Amniotic stem cell (primary cell): ENCODE measurements at places on chromosomes 3 and 15.

DNA sequence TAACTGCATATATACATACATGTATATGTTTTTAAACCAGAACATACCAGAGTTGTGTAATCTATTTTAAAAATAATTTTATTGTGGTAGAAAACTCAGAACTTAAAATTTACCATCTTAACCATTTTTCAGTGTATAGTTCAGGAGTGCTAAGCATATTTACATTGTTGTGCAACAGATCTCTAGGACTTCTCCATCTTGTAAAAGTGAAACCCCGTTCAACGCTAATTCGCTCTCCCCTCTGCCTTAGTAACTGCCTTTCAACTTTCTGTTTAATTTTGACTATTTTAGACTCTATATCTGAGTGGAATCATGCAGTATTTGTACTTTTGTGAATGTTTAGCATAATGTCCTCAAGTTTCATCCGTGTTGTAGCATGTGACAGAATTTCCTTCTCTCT lies 51.8 kb upstream of the SSR3 start:
- DNase-seq, result no peak

DNA sequence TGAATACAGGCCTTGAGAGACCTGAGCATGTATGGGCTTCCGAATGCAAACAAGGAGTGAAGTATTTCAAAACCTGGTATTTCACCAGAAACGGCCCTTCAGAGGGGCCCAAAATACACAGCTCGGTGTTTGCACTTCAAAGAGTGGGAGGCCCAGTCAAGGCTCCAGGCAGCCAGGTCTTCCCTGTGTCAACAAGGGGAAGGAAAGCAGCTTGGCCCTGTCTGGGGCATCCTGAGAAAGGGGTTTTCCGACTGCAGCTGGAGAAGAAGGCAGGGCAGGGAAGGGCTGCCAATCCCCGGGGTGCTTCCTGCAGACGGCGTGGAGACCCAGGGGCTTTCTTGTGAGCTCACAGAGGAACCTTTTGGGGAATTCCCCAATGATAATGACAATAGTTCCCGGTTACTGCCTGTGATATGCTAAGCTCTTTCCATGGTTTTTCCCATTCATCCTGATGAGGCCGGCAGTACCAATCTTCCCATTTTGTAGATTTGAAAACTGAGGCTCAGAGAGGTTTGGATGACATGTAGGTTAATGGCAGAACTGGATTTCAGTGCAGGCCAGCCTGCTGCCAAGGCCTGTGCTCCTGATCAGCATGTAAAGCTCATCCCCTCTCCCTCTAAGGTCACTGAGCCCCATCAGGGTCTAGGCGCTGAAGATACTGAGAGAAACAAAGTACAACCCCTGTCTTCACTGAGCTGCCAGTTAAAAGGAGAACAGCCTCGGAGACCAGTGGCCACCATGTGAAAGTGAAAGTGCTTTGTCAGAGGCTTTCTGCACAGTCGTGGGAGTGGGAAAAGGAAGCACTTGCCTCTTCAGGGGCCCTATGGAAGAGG lies 43.0 kb upstream of the TLE3 start:
- no peak for DNase-seq

- DNase-seq, result peak; percentile 8
These were observed 28.8 kb downstream of the TMED3 start for GRCh38 chr15:79339588-79340314.

DNA sequence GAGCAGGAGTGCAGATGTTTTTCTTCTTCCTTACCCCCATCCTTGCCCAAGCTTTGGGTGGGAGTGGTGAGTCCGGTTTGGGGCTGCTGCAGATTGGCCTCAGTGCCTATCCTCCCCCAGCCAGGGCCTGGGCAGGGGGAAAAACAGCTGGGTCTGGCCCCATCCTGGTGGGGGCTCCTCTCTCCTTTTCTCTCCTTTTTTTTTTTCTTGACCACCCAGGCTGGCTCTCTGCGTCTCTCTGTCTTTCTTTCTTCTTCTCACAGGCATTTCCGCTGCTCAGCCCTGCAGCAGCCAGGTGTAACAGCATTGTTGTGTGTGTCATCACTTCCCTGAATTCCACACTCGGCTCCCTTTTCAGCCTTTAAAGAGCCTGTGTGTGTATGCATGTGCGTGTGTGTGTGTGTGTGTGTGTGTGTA lies 2.0 kb downstream of the FOXL2NB start:
- no peak for DNase-seq

GRCh38 chr15:71648095-71648494 lies 162.3 kb upstream of the NR2E3 start:
- no peak for DNase-seq

DNA sequence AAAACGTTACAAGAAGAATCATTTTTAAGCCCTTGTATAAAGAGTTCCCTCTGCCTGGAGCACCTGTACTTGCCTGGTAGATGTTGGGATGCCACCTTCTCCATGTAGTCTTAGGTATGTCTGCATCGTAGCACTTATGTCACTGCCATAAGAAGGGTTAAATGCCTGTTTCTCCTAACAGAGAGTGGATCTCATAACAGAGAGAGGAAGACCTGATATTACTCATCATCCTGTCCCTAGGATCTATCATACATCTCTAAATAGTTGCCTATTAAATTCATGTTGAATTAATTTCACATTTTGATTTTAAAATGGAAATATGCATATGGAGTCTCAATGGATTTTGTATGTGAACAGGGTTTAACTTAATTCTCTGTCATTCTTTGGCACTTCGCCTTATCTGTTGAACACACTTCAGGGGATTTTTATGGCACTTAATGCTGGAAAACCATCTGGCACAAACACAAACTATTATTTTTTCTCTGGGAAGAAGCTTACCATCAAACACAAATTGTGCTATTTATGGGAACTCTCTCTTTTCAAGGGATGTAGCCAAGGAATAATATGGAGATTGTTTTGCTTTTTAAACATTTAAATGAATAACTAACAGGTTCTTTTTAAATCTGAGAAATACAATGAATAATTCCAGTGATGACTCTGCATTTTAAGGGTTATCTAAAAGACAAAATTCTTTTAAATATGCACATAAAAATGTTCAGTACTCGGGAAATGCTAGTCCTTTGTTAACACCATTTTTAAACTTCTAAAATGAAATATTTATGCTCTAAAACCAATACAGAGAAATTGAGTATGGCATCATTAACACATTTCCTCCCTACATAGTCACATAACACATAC lies 230.7 kb downstream of the ZNF385D start:
- DNase-seq, result no peak

GRCh38 chr3:19945969-19946831 lies 697 bp upstream of the RAB5A start:
- no peak for DNase-seq

GRCh38 chr15:61083081-61083787 lies 145.9 kb downstream of the RORA start:
- DNase-seq, result no peak

- no peak for DNase-seq
These were observed 52.6 kb downstream of the TM4SF18 start for GRCh38 chr3:149280671-149281349.

GRCh38 chr3:53843195-53844177 lies 2.7 kb downstream of the CHDH start:
- no peak for DNase-seq

GRCh38 chr3:132228923-132229322 lies 88.3 kb upstream of the ACP3 start:
- no peak for DNase-seq

DNA sequence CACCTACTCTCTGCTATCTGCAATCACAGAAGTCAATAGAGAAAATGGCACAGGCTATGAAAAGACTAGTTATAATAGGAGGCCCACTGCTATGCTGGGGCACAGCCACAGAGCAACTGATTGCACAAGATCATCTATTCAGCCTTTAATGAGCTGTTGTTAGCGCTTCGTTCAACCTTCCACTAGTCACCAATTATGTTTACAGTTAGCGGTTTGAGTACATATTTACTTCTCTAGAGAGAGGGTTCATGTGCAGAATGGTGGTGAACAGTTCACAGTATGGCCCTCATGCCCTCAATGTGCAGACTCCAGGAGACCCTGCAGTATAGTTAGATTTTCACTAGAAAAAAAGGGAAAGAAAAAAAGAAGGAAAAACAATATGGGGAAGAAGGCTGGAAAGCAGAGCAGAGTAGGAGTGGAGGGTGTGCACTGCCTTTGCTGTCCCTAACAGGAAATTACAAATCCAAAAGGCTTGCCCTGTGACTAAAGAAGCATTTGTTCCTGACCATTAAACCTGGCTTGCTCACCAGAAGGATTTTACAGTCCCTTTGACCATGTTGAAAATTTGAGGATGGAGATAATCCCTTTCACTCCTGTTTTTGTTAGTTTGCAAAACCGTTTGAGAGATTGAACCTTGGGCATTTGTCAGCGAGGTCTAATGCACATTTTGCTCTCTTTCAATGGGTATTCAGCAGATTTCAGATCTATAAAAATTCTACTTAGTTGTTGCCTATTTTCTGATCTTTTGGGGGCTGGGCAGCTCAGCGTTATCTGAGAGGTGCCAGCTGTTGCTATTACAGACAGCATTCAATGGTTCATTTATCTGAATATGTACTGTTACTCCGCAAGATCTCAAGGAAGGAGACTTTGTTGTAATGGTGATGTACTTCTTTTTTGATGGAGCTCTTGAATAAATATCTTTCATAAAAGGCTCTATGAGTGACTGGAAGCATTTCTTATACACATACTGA lies 296.1 kb downstream of the LSAMP start:
- no peak for DNase-seq

GRCh38 chr3:64972793-64973192 lies 285.0 kb upstream of the ADAMTS9 start:
- DNase-seq, result no peak

DNA sequence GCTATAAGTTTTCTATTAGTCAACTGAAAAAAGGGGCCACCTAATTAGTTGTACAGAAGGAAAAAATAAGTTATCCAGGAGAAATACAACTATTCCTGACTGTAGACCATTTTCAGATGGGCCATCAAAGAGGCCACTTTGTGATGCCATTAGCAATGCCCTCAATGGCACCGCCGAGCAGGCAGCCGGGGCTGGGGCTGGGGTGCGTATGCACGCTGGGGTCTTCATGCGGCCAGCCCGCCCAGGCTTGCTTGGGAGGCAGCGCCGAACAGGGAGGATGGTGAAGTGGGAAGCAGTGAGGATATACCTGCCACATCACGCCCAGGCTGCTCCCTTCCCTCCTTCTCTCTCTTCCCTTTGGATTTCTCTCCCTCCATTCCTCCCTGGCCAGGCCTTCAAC lies 128.4 kb downstream of the XXYLT1 start:
- no peak for DNase-seq
